ENCODE measurements at places on chromosomes 4 and X. TPM values are rescaled to one million over a fixed set of nuclear protein-coding genes. Genes with fewer than 3 reads are reported as not detected.

- no peak for DNase-seq
These were observed 940 bp upstream of the DCTD start for GRCh38 chr4:182918044-182918607.

DNA sequence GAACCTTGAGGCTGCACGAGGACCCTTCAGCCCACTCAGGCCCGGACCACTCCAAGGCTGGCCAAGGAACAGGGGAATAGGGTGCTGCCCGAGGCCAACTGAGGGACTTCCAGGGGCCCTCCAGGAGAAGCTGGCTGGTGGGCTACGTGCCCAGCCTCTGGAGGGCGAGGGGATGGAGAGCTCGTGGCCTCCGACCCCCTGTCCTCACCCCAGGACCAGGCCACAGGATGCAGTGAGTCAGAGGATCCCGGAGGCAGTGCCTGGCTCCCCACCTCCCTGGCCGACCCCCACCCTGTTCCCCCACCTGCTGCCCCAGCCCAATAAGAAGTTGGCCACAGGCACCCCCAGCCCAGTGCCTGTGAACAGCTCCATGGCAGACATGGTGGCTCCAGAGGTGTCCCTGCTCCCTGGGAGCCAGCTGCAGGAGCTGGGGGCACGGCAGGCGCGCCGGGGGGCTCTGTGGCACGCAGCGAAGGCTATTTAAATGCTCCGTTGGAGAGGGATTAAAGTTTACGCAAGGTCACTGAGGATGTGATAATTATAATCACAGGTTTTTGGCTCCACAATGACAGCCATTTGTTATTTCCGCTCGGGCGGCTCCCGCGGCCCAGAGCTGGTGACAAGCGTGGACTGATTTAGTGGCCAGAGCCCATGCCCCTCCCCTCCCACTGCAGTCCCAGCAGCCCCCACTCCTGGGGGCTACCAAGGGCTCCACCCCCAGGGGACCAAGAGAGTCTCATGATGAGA lies 95.7 kb upstream of the NKX1-1 start:
- no peak for DNase-seq

DNA sequence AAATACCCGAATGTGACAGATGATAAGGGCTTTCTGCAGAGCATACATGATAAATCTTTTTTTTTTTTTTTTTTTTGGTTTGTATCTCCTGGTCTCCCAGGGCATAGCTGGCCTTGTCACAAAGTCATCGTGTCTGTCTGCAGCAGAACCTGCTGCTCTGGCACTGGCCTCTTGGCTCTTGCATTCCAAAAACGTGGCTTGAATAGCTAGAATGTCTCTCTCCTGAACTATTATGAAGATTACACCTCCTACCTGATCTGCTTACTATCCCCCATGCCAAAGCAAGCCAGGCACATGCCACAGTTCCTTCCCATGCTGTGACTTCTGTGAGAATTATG lies 50.4 kb upstream of the SCRG1 start:
- no peak for DNase-seq

GRCh38 chr4:186240848-186241491 lies 13.7 kb downstream of the KLKB1 start:
- DNase-seq: no peak

DNA sequence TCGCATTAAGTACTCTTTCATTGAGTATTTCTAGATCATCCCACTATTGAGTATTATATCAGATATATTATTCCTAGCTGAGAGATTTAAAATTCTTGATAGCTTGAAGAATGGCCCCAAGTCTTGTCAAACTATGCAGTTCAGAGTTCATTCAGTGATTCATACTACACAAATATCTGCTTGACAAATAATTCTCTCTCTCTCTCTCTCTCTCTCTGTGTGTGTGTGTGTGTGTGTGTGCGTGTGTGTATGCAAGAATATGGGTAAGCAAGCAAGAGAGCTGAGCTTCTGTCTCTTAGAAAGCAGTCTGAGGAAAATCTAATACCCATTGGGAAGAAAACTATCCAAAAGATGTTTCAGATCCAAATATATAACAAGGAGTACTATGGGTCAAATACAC lies 142.0 kb downstream of the SLC10A7 start:
- DNase-seq: no peak

DNA sequence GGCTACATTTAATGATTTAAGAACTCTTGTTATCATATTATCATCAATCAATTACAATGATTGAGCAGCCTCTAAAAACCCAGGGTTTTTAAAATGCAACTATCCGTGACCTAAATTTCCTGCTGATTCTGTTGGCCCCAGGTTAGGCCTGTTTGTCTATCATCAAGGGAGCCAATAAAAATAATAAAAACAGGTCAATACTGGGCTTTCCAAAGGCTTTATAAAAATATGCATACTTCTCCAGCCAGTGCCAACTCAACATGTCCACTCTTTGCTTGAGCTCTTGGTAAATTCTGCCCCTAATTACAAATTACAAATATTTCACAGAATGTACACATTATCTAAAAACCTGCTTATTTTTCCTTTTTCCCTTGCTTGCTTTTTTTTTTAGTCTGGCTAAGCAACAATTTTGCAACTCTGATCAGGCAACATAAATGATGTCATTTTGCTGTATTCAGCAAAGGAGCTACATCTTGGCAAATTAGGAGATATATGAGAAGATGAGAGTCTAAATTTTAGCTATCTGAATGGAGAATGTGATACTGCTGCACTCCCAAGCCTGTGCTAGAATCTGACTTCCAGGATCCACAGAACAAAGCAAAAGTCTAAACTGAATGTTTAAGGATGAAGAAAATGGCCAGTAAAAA lies 204.0 kb downstream of the SCFD2 start:
- no peak for DNase-seq

The KLF8 gene
- polyA plus RNA-seq: 6.7 TPM

GRCh38 chr4:80918004-80918403 lies 112.5 kb upstream of the BMP3 start:
- no peak for DNase-seq

- no peak for DNase-seq
These were observed 85.2 kb upstream of the CLCN4 start for GRCh38 chrX:10071451-10072144.

DNA sequence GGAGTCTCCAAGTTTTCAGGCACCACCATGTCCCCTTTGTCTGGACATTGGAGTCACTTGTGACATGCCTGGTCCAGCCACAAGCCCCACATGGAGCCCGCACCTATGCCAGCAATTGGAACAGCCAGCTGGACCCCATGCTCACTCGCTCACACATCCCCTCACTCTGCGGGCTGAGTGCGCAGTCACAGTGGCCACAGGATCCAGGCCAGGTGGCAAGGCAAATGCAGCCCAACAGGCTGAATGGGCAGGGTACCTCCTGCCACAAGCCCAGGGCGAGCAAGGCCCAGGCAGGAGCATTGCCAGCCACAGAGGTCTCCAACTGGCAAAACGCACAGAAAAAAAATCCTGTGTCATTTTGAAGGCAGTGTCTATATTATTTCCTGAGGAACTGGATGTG lies 82.0 kb downstream of the ANXA10 start:
- DNase-seq: no peak

- no peak for DNase-seq
These were observed 141.4 kb downstream of the GALNTL6 start for GRCh38 chr4:171954650-171955049.

DNA sequence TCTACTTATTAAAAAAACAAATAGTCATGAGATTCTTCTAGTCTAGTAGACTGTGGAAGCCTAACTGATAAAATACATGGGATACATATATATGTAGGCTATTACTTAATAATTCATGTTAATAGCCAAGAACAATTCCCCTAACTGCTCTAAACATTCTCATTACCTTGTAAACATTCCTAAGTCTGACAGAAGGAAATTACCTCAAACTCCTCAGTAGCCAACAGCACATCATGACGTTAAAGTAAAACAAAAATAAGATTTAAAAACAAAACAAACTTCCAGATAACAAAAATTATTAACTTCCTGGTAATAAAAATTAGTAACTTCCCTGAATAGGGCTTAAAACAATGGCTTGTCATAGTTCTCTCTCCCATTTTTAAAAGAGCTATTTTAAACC lies 109.2 kb downstream of the WDFY3 start:
- DNase-seq: no peak

The NAT8L gene
- polyA plus RNA-seq: 6.4 TPM

The PHEX gene
- polyA plus RNA-seq: 0.38 TPM

Data from left kidney (tissue), 8 donors.